ENCODE measurements at places on chromosomes 5 and 9. TPM values are rescaled to one million over a fixed set of nuclear protein-coding genes. Genes with fewer than 3 reads are reported as not detected.

Gene ATG12
- 71.1 TPM for polyA plus RNA-seq

Gene SLCO4C1
- polyA plus RNA-seq = not detected

Gene PAEP
- not detected for polyA plus RNA-seq

Gene STK32A
- 1.2 TPM for polyA plus RNA-seq

Gene C9
- polyA plus RNA-seq = not detected

Gene CCDC192
- polyA plus RNA-seq = not detected

Gene GRM6
- polyA plus RNA-seq = not detected

Gene GHR
- 0.90 TPM for polyA plus RNA-seq

Gene POLR1E
- polyA plus RNA-seq = 21.6 TPM

Gene SHOC1
- polyA plus RNA-seq = not detected

Gene CAVIN4
- 0.21 TPM for polyA plus RNA-seq

Gene PCDHGC5
- polyA plus RNA-seq = 0.99 TPM

Gene GABRA1
- not detected for polyA plus RNA-seq

Gene PPP3R2
- not detected for polyA plus RNA-seq

Gene OLFM1
- 1.3 TPM for polyA plus RNA-seq

Gene NIPAL4
- 2.2 TPM for polyA plus RNA-seq

Gene FBXL7
- 23.2 TPM for polyA plus RNA-seq

All from BJ (cell line).